ENCODE measurements at places on chromosomes 4 and X. TPM values are rescaled to one million over a fixed set of nuclear protein-coding genes. Genes with fewer than 3 reads are reported as not detected.

The CT55 gene
- total RNA-seq = not detected

The IL9R gene
- total RNA-seq = 0.06 TPM

The DRP2 gene
- total RNA-seq = 0.06 TPM

The MUC7 gene
- not detected for total RNA-seq

The SLC9A6 gene
- total RNA-seq = 15.9 TPM

Measured in bladder microvascular endothelial cell (primary cell).